ENCODE measurements at places on chromosomes 1 and 21.

- no peak for DNase-seq
These were observed 25.7 kb upstream of the ABCG1 start for GRCh38 chr21:42193131-42193671.

DNA sequence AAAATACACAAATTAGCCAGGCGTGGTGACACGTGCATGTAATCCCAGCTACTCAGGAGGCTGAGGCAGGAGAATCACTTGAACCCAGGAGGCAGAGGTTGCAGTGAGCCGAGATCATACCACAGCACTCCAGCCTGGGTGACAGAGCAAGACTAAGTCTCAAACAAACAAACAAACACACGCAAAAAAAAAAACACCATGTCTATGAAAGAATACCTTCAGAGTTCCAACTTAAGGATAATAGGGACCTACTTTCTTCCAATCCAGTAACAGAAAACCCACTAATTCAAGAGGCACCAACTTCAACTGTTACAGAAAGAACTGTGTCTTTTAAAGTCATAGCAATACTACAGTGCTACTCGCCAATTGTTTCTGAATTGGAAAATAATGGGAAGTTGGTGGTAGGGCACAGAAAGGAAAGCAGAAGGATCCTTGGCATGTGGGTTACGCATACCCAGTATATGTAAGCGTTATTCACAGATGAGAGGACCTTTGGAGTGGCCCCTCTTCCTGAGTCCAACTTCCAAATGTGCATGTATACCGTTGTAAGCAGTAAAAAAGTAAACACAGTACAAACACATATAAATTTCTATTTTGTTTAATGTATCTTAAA is 87.0 kb downstream of the ACBD6 start:
- no peak for DNase-seq

GRCh38 chr1:177632923-177633615 is 336.8 kb downstream of the SEC16B start:
- DNase-seq = peak; percentile 11

GRCh38 chr1:88985032-88985431 is 7.4 kb downstream of the KYAT3 start:
- DNase-seq = peak; percentile 31

DNA sequence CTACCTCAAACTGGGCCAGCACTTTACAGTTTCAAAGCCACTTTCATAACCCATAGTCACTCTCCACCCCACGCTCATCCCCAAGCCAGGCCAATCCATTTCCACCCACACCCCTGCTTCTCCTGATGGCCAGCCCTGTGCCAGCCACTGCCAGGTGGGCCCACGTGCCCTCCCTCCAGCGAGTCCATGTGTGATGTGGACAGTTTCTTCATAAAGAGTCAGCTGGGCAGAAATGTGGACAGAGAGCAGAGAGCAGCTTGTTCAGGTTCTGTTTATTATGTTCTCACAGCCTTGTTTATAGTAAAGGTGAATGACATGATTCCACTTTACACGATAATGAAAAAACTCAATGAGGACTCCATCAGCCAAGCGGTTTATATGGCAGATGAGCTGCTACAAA is 37.4 kb upstream of the RGS16 start:
- DNase-seq = no peak

DNA sequence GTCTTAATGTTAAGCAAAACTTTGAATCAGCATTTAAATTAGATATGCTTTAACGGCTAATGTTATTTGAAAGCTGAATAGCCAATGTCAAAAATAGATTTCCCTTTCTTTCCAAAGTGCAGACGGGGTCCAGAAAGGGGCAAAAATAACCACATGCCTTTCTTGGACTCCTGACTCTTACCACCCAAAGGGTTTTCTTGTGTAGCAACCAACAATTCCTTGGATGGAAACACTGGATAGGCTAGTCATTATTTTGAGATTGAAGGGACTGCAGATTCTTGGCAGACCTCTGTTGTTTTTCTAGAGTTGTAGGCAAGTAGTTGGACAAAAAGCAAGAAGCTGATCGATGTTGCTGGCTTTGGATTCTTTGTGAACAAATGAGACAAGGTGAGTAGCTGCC is 107.0 kb downstream of the MRPS6 start:
- DNase-seq = no peak

DNA sequence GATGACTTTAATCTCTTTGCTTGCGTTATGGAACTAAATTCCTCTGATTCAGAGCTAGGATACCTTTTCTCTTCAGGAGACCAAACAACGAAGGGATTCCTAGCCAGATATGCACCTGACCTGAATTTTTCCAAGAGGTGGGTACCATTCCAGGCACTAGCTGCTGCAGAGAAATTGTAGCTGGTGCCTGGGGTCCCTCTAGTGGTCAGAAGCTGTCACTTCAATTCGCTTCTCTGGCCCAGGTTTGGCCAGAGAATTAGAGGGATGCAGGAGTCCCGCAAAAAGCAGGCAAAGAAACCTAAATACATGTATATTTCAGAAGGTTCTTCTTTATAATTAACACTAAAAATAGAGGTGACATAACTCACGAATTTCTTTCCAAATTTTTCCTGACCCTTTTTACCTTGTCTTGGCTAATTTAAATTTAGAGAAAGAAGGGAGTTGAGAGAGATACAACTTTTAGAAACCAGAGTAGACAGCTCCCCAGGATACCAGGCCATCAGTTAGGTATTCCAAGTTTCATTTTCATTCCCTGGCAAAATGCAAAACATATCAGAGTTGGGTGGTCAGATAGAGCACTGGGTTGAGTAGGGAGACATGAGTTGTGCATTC is 9.6 kb downstream of the ACKR1 start:
- DNase-seq = peak; percentile 43

DNA sequence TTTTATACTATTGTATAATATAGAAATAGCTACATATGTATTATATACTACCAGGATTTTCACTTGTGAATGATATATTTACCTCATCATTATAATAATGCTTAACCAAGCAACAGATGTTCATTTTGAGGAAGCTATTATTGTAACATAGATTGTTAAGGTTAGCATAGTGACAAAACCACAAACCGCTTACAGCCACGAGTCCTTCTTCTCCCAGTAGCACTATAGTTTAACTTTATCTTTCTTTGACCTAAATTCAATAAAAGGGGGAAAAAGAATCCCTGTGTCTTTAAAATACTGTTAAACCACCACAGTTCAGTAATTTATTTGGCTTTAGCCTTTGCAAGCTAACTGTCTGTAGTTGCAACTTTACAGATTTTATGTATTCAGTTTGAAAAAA is 1039.4 kb upstream of the B3GALT2 start:
- no peak for DNase-seq

DNA sequence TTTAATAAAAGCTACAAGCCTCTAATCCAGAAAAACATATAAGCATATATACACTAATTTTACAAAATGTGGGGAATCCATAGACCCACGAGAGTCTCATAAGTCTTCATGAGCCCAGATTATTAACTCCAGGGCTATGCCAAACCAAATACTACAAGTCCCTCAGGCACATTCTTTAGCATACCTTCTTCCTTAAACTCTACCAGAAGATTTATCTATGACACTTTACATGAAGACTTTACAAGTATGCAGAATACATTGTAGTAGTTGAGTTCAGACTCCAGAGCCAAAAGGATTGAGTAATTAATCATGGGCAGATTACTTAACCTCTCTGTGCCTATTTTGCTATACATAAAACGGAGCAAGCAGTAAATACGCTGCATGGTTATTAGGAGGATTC is 793.7 kb upstream of the ADGRL2 start:
- no peak for DNase-seq

DNA sequence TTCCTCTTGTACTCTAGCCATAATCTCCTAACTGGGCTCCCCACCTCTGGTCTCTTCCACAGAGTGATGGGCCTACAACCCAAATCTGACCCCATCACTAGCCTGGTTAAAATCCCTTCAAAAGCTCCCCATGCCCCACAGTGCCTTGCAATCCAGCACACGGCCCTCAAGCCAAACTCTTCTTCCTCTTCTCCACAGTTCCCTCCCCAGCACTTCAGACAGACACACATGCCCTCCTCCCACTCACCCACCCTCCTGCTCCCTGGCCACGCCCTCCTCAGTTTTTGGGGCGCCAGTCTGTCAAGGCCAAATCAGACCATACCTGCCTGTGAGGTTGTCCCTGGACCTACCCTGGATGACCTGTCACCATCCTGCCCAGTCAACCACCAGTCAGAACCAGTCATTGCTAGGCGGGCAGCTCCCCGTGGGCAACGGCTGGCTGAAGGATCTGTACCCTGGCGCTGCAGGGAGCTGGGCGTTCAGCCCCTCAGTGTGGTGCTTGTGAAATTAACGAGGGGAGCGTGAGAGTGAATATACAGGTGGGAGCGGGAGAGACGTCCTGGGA is 753 bp downstream of the C1orf210 start:
- no peak for DNase-seq

- DNase-seq = peak; percentile 18
These were observed 37.1 kb downstream of the TRAPPC10 start for GRCh38 chr21:44049182-44049581.
